ENCODE measurements at places on chromosomes 16 and 17. TPM values are rescaled to one million over a fixed set of nuclear protein-coding genes. Genes with fewer than 3 reads are reported as not detected.

DNA sequence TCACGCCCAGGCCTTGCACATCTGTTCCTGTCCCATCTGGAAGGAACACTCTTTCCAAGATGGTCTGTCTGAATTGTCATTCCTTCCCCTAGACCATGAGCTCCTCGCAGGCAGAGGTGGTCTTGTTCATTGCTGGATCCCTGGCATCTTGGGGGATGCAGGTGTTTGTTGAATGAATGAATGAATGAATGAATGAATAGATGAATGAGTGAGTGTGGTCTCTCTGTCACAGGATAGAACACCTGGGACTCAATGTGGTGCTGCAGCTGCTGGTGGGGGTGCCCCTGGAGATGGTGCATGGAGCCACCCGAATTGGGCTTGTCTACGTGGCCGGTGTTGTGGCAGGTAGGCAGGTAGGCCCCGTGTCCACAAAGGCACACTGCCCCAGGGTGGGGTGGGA lies 32.2 kb downstream of the RHBDL3 start:
- H3K27me3 ChIP-seq, result peaks cover 2% of the 10 kb centered on the region
- H3K4me3 ChIP-seq, result no peak overlapping the region
- no peaks in the 10 kb centered on the region for H3K4me1 ChIP-seq
- no peak for DNase-seq
- H3K27ac ChIP-seq, result no peak overlapping the region
- no peaks in the 10 kb centered on the region for H3K36me3 ChIP-seq

DNA sequence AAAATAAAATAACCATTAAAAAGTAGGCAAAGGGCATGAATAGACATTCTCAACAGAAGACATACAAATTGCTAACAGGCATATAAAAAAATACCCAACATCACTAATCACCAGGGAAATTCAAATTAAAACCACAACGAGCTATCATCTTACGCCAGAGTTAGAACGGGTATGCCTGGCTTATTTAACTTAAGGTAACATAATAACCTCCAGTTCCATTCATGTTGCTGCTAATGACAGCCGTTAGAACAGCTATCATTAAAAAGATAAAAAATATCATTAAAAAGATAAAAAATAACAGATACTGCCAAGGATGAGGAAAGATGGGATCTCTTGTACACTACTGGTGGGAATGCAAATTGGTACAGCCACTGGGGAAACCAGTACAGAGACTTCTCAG lies 89.3 kb downstream of the GAS7 start:
- H3K4me1 ChIP-seq, result no peaks in the 10 kb centered on the region
- no peak overlapping the region for H3K4me3 ChIP-seq
- no peaks in the 10 kb centered on the region for H3K36me3 ChIP-seq
- no peak overlapping the region for H3K27ac ChIP-seq
- H3K27me3 ChIP-seq, result no peaks in the 10 kb centered on the region
- no peak for DNase-seq

DNA sequence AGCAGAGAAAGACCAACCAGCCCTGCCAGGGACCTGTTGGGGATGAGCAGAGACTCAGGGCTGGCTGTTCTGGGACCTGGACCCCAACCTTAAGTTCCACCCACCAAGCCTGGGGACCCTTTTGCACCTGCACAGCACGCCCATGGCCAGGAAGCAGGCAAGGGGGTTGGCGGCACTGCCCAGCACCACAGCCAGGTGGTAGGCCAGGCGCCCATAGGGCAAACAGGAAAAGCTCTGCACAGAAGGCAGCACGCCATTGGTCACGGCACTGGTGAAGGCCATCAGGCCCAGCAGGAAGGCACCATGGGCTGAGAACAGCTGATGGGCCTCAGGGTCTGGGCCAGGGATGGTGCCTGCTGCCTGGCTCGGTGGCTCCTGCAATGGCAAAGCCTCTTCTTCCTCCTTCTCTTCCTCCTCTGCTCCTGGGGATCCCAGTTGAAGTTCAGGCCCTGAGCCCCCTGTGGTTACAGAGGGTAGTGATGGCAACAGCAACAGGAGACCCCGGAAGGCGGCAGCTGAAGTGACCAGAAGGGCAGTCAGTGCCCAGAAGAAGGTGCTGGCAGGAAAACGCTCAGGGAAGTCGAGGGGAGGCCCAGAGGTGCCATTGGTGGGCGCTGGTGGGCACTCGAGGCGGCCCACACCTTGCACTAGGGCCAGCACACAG lies 1.7 kb downstream of the SLC52A1 start:
- DNase-seq, result no peak
- peaks cover 2% of the 10 kb centered on the region for H3K36me3 ChIP-seq
- H3K27ac ChIP-seq, result no peak overlapping the region
- H3K27me3 ChIP-seq, result no peaks in the 10 kb centered on the region

DNA sequence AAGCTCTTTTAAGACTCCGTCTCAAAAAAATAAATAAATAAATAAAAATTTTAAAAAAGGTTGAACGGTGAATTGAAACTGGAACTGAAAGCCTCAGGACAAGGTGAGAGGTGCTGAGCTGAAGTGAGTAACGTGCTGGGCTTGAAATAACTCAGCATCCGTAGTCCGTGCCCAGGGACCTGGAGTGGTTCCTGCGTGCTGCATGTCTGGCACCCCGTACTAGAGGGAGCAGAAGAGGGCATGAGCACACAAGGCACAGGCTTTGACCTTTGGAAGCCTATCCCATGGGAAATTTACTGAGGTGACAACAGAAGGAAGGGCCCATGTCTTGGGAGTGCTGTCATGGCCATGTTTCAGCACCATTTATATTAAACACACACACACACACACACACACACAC lies 4.5 kb upstream of the MEIOB start:
- H3K27ac ChIP-seq, result no peak overlapping the region
- DNase-seq, result peak; percentile 74
- H3K36me3 ChIP-seq, result no peaks in the 10 kb centered on the region
- H3K4me3 ChIP-seq, result no peak overlapping the region
- peaks cover 36% of the 10 kb centered on the region for H3K27me3 ChIP-seq

DNA sequence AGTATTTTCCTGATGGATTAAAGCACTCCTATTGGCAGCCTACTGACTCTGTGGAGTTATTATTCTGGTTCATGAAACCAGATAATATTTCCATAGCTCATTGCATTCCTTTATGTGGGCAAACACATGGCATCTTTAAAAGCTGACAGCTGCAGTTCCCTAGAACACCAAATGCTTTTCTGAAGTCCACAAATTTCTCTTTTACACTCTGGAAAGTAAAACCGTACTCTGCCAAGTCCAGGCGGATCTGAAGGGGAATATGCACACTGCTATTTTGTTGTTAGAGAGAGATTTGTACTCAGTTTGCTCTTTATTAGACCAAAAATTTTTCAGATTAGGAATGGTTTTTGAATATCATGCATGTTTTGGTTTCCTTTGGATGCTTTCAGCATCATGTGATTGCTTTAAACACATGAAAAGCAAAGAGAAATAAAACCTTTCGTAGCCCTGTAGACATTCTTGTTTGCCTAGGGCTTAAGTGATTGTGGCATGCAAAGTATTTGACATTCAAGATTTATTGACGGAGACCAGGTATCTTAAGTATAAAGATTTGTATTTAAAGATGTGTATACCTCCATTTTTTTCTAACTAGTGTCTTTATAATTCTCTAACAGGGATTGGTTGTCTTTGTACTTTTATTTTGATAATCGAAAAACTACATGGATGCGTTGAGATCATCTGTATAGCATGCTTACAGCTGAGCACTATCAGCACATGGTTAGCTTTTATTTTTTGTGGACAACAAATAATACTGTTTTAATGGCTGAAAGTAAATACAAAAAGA lies 19.5 kb downstream of the SEC14L1 start:
- no peak overlapping the region for H3K27ac ChIP-seq
- H3K4me3 ChIP-seq, result no peak overlapping the region
- peaks cover 40% of the 10 kb centered on the region for H3K4me1 ChIP-seq
- H3K27me3 ChIP-seq, result no peaks in the 10 kb centered on the region
- H3K36me3 ChIP-seq, result peaks cover 49% of the 10 kb centered on the region

DNA sequence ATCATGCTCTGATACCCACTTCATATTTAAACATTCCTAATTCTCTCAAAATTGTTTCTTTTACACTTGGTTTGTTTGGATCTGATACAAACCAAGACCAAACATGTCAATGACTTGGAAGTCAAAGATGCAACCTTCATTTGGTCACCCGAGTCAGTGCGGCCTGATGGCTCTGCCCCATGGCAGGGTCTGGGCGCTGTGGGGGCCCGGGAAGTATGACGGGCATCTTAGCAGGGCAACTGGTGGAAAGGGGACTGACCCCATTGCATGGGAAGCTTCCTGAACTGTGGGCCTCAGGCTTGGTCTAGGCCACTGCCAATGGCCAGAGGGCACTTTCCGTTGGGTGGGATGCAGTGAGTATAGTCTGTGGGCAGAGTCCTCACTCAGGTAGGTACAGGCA lies 178.0 kb downstream of the KATNIP start:
- no peak overlapping the region for H3K4me3 ChIP-seq
- no peaks in the 10 kb centered on the region for H3K27me3 ChIP-seq
- H3K4me1 ChIP-seq, result no peaks in the 10 kb centered on the region
- H3K27ac ChIP-seq, result no peak overlapping the region

DNA sequence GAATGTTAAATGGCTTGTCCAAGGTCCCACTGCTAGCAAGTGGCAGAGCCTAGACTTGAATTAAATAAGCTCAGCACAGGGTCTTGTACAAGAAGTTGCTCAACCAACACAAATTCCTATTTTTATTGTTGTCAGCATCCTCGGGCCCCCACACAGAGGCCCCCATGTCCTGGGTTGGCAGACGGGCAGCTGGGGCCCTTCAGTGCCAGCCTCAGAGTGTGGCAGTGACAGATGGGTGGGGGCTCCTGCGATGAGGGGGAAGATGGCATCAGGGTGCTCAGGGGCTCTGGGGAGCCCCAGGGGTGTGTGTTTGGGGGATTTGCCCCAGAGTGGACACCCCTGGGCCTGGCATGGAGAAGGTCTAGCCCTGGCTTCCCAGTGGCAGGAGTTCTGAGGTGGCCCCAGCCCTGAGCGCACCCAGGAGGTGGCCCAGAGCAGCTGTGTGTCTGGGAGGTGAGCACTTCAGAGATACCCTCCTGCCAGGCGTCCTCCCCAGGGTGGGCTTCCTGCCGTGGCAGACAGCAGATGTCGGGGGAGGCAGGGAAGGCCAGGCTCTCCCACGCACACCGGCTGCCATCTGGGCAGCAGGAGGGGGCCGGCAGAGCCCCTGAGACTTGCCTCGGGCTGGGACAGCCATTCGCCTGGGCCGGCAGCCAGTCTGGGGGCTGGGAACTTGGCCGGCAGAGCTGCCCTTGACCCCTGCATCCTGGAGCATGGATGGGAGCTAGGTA lies 150.8 kb downstream of the C16orf78 start:
- no peaks in the 10 kb centered on the region for H3K27me3 ChIP-seq
- H3K4me3 ChIP-seq, result no peak overlapping the region
- H3K36me3 ChIP-seq, result no peaks in the 10 kb centered on the region
- no peak overlapping the region for H3K27ac ChIP-seq

DNA sequence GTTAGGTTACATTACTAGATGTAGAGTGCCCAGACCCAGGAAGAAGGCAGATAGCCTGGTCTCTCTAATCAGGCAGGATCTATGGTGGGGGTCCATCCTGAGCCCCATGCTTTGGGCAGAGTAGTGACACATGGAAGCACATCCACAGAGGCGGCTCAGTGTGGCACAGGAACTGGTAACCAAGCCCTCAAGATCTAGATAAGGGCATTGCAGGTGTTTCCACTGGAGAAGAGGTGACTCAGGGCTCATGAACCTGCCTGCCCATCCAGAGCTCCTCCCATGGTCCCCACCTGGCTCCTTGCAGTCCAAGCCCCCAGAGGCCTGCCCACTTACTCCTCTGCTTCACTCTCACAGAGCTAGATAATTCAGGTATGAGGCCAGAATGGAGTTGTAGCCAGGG lies 62.0 kb upstream of the TMEM132E start:
- DNase-seq, result no peak
- no peak overlapping the region for H3K4me3 ChIP-seq
- peaks cover 50% of the 10 kb centered on the region for H3K27me3 ChIP-seq
- H3K4me1 ChIP-seq, result no peaks in the 10 kb centered on the region
- H3K27ac ChIP-seq, result no peak overlapping the region

DNA sequence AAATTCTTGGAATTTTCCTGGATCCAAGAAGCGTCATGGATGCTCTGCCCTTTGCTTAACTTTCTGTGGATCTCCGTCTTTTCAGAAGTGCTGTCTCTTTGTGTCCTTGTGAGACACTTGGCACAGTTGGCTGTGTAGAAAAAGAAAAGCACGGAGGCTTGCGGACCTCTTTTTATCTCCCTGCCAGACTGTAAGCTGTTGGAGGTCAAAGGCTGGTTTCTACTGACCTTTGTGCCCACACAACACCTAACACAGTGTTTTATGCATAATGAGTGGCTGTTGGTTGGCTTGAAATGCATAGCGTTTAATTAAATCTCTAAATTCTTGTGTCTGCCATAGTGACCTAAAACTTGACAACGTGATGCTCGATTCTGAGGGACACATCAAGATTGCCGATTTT lies 75.7 kb upstream of the CACNG3 start:
- H3K27me3 ChIP-seq, result no peaks in the 10 kb centered on the region
- DNase-seq, result no peak
- peaks cover 3% of the 10 kb centered on the region for H3K4me1 ChIP-seq
- no peak overlapping the region for H3K27ac ChIP-seq

- H3K27me3 ChIP-seq, result peaks cover 16% of the 10 kb centered on the region
- no peaks in the 10 kb centered on the region for H3K4me1 ChIP-seq
- no peak for DNase-seq
- no peaks in the 10 kb centered on the region for H3K36me3 ChIP-seq
- H3K4me3 ChIP-seq, result no peak overlapping the region
- no peak overlapping the region for H3K27ac ChIP-seq
Observed at GRCh38 chr16:49452108-49452507, 78.5 kb downstream of the C16orf78 start.

GRCh38 chr17:58756246-58757161 lies 850 bp downstream of the PPM1E start:
- H3K27ac ChIP-seq, result no peak overlapping the region
- peaks cover 79% of the 10 kb centered on the region for H3K27me3 ChIP-seq
- peak overlapping the region; percentile 72 for H3K4me3 ChIP-seq
- DNase-seq, result no peak
- H3K4me1 ChIP-seq, result peaks cover 14% of the 10 kb centered on the region

- no peaks in the 10 kb centered on the region for H3K27me3 ChIP-seq
- no peak overlapping the region for H3K4me3 ChIP-seq
- no peak overlapping the region for H3K27ac ChIP-seq
- no peaks in the 10 kb centered on the region for H3K4me1 ChIP-seq
- DNase-seq, result no peak
Observed at GRCh38 chr16:65624229-65624628, 502.4 kb upstream of the CDH11 start.

- peaks cover 5% of the 10 kb centered on the region for H3K36me3 ChIP-seq
- H3K27ac ChIP-seq, result no peak overlapping the region
- peaks cover 3% of the 10 kb centered on the region for H3K27me3 ChIP-seq
- H3K4me3 ChIP-seq, result no peak overlapping the region
Observed at GRCh38 chr16:89613954-89614459, 565 bp downstream of the DPEP1 start.

GRCh38 chr17:54968262-54968987 lies at the start of the genes COX11 and STXBP4:
Gene COX11 (minus strand): TSS chr17:54968654. CDS start chr17:54968646, 8 bp downstream.
Gene STXBP4 (plus strand): TSS chr17:54968765. CDS start chr17:54986220, 17,455 bp downstream.
- H3K27me3 ChIP-seq, result no peaks in the 10 kb centered on the region
- no peak within 1 kb of the TSS for H3K27ac ChIP-seq
- DNase-seq, result peak; percentile 97
- no peak within 1 kb of the TSS for H3K4me3 ChIP-seq
- peaks cover 9% of the 10 kb centered on the region for H3K36me3 ChIP-seq

Gene TIMP2
- total RNA-seq, result 2.9 TPM

Gene RASL10B
- total RNA-seq, result 0.37 TPM

Gene PPP1R27
- total RNA-seq, result not detected

Gene TBC1D3G
- not detected for total RNA-seq

Gene CPNE7
- 0.38 TPM for total RNA-seq

Gene SLC2A4
- not detected for total RNA-seq

Gene SLC22A31
- total RNA-seq, result not detected

Gene CDC6
- 109 TPM for total RNA-seq

Gene SHISA9
- total RNA-seq, result 0.21 TPM

Gene SOX15
- 0.21 TPM for total RNA-seq
